Anterior cingulate cortex (tissue), 58 donors: ENCODE measurements at places on chromosomes 5 and 9.

DNA sequence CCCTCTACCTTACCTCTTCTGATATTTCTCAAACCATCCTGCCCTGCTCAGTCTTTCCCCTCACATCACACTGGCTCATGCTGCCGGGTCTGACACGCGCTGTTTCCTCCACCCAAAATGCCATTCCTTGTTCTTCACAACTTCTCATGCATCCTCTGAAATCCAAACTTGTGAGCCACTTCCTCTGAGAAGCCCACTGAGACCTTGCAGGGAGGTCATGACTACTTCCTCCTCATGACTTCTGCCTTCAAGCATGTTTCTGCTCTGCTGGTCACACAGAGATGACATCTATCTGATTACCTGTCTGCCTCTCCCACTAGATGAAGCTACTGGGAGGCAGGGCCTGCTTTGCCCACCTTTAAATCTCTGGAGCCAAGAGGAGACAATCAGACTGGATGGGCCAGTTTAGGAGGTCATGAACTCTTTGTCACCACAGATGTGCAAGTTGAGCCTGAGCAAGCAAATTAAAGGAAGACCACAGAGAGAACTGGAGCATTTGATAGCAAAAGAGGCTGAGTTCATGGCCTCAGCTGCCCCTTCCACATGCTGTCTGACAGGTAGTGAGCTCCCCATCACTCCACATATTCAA lies 119.8 kb upstream of the TBC1D2 start:
- DNase-seq: no peak

GRCh38 chr5:58183078-58183785 lies 276.7 kb downstream of the PLK2 start:
- DNase-seq: no peak

GRCh38 chr5:1108023-1108864 lies 3.6 kb downstream of the SLC12A7 start:
- no peak for DNase-seq

- DNase-seq: no peak
These were observed 135.4 kb downstream of the UGCG start for GRCh38 chr9:112032009-112032408.

DNA sequence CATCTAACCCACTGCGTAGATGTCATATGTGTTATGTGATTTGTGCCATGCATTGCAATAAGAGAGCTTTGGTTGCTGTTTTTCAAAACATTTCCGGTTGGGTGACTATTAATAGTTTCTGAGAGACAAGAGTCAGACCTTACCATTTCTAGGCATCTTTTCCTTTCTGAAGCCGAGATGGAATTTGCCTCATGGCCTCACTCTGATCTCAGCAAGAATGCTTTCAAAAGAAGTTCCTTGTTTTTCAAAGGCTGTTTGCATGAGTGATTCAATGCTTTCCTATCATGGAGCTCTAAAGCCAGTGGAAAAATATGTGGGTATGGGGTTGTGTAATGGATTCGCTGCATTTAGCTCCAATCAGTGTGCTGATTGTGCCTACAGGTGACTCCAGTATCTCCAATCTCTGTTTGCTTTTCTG lies 203.1 kb upstream of the PPP1R2B start:
- no peak for DNase-seq

DNA sequence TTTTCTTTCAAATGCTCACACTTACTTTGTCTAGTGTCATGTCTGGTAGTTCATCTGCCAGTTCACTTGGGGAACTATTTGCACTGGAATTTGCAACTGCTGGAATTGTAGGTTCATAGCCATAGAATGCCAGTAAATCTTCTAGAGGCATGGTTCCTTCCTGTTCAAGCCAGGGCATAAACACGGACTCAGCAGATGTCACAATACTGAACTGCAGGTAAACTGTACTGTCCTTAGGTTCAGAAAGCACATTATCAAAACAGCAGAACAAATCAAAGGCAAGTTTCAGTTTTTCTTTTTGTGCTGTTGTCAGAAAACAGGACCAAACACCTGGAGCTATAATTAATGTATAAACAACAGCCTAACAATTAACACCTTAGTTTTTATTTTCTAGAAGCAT lies 13.1 kb downstream of the MIER3 start:
- DNase-seq: no peak

GRCh38 chr5:137778772-137779564 lies 24.8 kb upstream of the HNRNPA0 start:
- peak; percentile 33 for DNase-seq

GRCh38 chr5:83034528-83035207 lies 42.5 kb downstream of the TMEM167A start:
- no peak for DNase-seq

DNA sequence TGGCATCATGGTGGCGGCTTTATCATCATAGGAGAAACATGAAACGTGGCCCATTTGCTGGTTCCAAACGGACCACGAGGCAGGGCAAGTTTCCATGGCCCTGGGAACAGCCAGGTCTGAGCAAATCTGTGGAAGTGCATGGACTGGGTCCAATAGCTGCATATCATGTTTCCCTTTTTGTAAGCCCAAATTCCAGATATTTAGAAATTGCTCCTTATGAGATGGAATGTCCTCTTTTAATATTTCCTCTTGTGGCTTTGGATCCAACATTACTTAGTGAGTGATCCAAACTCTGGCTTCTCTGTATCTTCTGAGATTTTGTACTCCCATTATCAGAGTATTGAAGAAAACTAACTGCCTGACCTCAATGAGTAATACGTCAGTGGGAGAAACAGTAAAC lies 79.8 kb upstream of the FBXL7 start:
- DNase-seq: no peak

DNA sequence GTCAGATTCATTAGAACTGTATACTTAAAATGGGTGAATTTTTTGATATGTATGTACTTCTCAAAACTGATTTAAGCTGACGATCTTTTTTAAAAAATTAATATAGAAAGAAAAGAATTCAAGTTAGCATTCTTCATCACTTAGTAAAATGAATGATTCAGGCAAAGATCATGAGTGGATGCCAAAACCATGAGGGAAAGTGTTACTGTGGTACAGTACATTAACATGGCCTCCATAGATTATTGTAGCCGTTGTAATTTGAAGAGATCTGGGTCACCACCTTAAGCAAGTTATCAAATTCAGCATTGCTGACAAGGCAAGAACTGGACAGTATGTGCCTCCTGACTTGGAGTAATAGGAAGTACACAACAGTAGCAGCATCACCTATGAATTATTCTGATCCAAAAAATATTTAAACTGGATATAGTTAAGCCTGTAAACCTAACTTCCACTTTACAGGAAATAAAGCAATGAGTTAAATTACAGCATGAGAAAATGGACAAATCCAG lies 29.7 kb downstream of the C9orf85 start:
- no peak for DNase-seq

- DNase-seq: no peak
These were observed 592.5 kb downstream of the CCDC171 start for GRCh38 chr9:16145196-16145950.

- DNase-seq: no peak
These were observed 80.0 kb upstream of the TGFBR1 start for GRCh38 chr9:99024959-99025358.

GRCh38 chr9:130627896-130628792 lies 36.2 kb upstream of the PRDM12 start:
- DNase-seq: no peak

- no peak for DNase-seq
These were observed 64.2 kb upstream of the SELENOP start for GRCh38 chr5:42875785-42876374.

- DNase-seq: peak; percentile 57
These were observed 1.9 kb downstream of the LPAR1 start for GRCh38 chr9:111036429-111036789.

GRCh38 chr5:53407373-53407772 lies 73.1 kb upstream of the FST start:
- DNase-seq: no peak

GRCh38 chr5:130164966-130165365 lies 260.7 kb downstream of the CHSY3 start:
- no peak for DNase-seq
